ENCODE measurements at places on chromosomes 13 and 19. TPM values are rescaled to one million over a fixed set of nuclear protein-coding genes. Genes with fewer than 3 reads are reported as not detected.

The KLK13 gene
- total RNA-seq = not detected

The UCHL3 gene
- total RNA-seq = 26.6 TPM

GRCh38 chr19:32363632-32364031 is 18.2 kb downstream of the ZNF507 start:
- H3K4me1 ChIP-seq = peaks cover 29% of the 10 kb centered on the region
- no peaks in the 10 kb centered on the region for H3K27me3 ChIP-seq
- no peaks in the 10 kb centered on the region for H3K36me3 ChIP-seq

The NUDT19 gene
- total RNA-seq = 23.4 TPM
